ENCODE measurements at places on chromosomes 2 and 18. TPM values are rescaled to one million over a fixed set of nuclear protein-coding genes. Genes with fewer than 3 reads are reported as not detected.

GRCh38 chr2:162579169-162579568 lies 235.2 kb downstream of the GCA start:
- no peak for DNase-seq

DNA sequence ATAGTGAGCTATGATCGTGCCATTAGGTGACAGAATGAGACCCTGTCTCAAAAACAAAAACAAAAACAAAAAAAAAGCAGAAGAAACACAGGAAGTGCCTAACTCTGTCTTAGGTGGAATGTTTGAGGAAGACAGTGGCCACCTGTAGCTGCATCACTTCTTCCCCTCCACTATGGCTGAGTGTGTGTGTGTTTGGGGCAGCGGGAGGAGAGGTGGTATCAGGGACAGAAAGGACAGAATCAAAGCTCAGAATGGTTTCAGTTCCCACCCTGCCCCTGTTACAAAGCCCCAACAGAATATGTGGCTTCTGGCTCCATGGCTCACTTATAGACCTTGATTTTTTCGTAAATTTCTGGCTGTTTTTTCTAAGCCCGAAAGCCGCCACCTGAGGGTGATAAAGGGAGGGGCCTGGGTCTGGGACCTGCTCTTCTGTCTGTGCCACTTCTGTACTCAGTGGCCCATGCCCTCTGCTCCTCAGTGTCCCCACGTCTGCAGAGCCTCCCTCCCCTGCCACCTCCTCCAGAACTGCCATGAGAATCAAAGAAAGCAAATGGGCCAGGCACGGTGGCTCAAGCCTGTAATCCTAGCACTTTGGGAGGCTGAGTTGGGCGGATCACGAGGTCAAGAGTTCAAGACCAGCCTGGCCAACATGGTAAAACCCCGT lies 27.4 kb downstream of the SERTAD2 start:
- DNase-seq, result no peak

DNA sequence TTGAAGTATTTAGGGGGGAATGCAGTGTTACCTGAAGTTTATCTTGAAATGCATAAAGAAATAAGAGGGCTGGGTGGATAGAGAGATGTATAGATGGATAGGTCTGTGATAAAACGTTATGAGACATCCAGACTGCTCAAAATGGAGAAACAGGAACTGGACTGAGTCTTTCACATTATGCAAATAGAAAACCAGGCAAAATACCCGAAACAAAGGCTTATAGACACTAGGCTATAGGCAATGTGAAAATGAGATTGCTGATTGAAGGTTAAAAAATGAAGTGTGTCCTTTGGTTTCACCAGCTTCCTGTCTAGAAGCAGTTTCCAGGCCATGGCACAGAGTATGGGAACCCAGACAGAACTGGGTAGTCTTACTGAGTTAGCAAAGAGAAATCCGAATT lies 24.9 kb upstream of the SLC3A1 start:
- no peak for DNase-seq

DNA sequence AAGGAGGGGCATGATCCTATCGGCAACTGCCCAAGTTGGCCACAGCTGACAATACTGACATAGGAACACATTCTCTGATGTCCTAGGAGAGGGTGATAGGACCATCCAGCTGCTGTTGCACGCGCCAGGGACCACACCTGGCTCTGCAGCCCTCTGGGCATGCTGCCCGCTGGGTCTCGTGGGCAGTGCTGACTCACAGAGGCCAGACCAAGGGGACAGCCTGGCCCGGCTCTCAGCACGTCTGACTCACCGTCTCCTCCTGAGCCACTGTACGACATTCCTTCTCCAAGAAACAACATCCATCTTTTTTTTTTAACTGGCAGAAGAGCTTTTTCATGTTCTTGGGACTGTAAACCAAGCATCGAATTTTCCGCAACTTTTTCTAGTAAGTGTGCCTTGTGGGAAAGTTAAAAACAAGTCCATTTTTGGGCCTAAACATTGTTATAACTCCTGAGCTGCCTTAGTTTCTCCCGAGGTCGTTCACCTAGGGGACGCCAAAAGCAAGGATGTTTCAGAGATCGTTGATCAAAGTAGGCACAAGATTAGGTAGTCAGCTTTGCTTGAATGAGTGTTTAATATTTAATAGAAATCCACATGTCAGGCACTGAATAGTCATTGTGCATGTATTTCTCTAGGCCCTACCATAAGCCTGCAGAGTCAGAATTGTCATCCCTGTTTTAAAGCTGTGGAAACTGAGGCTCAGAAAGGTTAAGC lies 100.3 kb downstream of the TTC32 start:
- peak; percentile 82 for DNase-seq

DNA sequence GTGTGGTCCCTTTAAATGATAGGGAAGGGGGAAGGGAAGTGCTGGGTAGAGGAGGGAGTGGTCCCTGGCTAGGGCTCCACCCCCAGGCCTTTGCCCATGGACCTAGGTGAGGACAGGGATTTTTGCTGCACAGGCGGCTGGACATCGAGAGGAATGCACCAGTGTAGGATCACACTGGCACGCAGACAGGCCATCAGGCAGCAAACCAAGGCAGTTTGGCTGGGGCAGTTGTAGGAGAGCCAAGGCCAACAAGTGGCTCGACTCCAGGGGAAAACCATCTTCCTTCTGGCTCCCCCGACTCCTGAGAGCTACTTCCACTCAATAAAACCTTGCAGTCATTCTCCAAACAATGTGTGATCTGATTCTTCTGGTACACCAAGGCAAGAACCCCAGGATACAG lies 402.0 kb upstream of the LRRTM1 start:
- DNase-seq, result no peak

Gene HOXD4
- total RNA-seq, result not detected

Gene PLGLB2
- not detected for total RNA-seq
